ENCODE measurements at places on chromosomes 6 and 20.

DNA sequence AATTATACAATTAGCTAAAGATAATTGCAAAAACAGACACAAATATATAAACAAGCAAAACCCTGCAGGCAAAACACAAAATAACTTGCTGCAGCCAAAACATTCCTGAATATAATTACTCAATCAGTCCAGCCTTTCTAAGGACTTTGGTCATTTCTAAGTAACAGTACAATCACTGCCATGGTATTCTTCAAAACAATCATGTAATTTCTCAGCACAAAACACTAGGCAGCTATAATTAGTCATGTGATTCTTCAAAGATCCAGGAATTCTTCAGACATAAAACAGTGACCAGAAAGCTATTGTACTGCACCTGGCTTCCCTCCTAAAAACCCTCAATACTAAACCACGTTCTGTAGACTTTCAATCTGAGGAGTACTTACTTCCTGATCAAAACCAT, 881.1 kb downstream of the EPHA7 start:
- no peak for DNase-seq

- DNase-seq: no peak
These were observed 278.7 kb upstream of the RNF217 start for GRCh38 chr6:124683507-124683906.

DNA sequence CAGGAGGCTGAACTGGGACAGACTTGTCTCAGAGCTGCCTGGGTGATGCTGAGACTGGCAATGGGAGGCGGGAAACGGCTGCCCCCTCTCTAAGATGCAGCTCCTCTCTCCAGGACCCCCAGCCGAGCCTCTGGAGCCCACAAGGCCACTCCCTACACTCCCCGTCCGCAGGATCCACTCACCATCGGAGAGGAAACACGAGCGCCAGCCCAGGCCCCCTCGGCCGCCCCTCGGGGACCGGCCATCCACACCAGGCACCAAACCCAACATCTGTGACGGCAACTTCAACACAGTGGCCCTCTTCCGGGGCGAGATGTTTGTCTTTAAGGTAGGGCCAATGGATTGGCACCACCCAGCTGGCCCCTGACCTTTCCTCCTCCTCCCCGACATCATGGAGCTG, 10.8 kb downstream of the MMP24OS start:
- no peak for DNase-seq

DNA sequence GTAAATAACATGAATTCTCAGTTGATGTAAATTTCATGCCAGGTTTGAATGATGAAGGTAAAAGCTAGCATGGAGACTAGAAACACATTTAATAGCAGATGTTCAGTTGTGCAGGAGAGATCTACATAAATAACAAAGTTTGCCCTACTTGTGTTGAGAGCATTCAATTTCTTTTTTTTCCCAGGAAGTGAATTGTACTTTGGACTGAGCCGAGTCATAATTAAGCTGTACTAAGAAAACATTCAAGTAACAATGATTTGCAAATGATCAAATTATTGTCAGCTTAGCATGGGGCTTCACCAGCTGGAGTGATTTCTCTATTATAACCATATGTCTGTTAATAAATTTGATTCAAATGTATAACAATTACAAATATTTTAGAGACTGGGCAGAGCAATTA, 893.5 kb upstream of the MAP3K7 start:
- DNase-seq: no peak

DNA sequence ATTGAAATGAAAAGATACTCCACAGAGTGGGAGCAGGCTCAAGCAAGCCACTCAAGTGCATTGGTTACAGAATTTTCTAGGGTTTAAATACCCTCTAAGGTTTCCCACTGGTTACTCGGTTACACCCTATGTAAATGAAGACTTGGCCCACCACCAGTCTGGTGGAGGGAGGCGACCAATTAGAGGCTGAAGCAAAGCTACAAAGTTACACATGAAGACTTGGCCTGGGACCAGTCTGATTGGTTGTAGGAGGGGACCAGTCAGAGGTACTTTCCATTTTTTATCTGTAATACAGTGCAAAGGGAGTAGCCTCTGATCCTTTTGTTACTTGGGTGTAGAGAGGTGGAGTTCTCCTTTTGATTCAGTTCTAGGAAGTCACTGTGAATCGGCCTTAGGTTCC, 7.6 kb downstream of the SRSF12 start:
- no peak for DNase-seq

GRCh38 chr6:6915219-6915618, 192.5 kb upstream of the RREB1 start:
- no peak for DNase-seq

DNA sequence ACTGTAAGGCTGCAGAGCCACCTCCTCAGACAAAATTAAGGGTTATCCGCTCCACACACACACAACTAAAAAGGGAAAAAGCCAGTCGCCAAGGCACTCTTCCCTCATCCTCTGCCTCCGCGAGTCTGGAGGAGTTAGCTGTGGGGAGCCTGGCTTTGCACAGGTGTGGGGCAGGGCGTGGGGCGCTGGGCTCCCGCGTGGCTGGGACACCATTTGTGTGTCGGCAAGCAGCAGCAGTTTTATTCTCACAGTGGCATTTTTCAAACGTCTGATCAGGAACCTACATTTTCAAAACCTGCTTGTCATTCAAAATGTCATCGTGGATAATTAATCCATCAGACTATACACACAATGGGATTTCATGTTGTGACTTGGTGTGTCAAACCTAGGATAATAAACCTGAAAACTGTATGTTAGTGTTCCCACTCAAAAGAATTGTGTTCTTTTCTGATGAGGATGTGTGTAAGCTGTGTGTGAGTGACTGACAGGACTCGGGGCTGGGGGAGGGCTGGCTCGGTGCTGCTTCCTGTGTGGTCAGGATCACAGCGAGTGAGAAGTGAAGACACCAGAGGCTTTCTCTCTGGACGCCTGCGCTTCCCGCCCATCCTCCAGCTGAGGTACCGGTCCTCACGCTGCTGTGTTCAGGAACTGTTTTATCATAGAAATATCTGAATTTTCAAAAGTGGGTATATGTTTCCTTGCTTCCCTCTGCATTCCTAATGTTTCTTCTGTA, 83.1 kb downstream of the IRF4 start:
- peak; percentile 67 for DNase-seq

DNA sequence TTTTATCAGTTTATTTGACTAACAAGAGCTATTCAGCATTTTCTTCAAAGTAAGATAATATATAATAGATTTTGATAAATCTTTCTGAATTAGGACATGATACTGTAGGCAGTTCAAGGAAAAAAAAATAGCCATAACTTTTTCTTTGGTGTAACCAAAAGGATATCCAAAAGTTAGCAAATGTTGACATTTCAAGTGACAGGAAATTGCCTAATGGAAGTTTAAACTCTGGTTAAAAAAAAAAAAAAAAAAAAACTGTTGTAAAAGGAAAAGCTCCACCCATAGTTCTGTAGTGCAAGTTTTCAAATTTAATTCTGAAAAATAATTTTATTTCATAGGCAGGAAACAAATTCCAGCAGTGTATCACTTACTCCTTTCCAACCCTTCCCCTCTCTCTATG, 18.8 kb downstream of the HEBP2 start:
- DNase-seq: no peak

GRCh38 chr6:107021446-107022185, 6.4 kb upstream of the MTRES1 start:
- DNase-seq: no peak

DNA sequence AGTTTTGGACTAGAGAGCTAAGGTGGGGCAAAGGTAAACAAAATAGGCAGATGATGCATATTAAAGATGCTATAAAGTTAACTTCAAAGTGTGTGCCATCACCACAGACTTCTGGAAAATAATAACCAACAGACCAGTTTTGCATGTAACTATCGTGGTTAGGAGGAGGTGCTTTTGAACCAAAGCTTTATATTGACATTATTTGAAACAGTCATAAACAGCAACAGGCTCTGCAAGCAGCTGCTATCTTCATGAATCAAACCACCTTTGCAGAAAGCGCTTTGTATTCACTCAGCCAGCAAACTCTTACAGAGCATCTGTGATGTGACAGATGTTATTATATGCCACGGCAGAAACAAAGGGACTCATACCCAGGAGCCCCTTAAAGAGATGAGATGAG, 81.9 kb downstream of the CRYBG1 start:
- DNase-seq: no peak

DNA sequence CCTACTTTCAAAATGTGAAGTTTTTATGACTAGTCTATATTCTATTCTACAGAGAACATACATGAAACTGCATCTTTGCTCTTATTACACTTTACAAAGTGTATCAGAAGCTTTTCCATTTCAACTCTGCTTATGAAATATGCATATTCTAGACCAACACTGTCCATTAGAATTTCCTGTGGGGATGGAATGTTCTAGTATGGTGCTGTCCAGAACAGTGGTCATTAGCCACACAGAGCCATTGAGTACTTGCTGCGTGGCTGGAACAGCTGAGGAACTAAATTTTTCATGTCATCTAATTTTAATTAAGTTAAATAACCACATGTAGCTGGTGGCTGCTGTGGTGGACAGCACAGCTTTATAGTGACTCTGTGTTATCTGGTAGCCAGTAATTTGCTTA, 105.9 kb upstream of the PDE10A start:
- no peak for DNase-seq

- DNase-seq: no peak
These were observed 110.2 kb downstream of the NKAIN2 start for GRCh38 chr6:123913863-123914262.

- DNase-seq: no peak
These were observed 83.3 kb upstream of the ID4 start for GRCh38 chr6:19753826-19754225.

DNA sequence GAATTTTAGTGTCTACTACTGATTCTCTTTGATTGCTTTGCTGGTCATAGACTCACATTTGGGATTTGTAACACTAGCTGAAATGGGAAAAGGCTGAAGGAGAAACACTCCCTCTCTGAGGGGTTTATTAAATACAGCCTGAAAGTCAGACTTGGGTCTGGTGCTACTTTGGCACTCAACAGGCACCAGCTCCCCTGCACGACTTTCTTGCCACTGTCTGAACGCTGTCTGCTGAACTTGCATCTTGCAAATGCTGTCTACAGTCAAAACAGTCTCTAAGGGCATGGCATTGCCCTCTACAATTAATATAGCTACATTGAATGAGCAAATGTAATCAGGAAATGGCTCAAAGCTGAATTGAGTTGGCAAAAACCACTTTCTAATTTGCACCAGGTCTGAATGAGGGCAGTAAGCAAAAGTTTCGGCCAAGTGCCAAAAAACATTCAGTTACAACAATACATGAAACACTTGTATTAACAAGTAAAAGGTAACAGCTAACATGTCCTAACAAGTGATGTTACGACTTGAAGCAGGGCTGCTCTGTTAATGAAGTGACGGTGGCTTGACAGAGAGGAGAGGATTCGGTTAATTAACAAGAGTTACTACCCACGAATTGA, 119.5 kb downstream of the FOXC1 start:
- DNase-seq: no peak

DNA sequence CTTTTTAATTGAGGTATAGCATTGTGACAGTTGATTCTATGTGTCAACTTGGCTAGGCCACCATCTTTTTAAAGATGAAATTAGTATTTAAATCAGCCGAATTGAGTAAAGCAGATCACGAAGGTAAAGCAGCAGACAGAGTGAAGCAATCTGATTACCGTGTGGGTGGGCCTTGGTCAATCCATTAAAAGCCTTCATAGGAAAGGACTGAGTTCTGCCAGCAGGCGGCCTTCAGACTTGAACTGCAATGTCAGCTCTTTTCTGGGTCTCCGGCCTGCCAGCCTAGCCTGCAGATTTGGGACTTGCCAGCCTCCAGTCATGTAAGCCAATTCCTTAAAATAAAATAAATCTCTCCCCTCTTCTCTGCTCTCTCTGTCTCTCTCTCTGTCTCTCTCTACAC, 22.4 kb upstream of the TGM2 start:
- DNase-seq: no peak

- no peak for DNase-seq
These were observed 2.9 kb downstream of the SLC35B2 start for GRCh38 chr6:44254191-44255104.

DNA sequence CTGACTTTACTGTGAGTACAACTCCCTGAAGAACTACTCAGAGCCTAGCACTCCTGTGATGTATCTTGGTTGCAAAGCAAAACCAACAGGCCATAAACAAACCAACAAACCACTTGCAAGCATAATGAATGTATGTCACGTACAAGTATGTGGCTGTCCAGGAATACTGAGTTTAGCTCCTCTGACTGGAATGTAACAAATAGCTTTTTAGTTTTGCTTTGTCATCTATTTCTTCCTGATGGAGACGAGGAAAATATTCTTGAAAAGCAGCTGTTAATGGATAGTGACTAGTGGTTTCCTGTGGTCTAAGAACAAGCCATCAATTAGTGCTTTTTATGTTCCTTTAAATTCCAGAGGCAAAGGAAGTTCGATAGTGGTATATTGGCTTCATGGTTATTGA, 101.9 kb upstream of the LY86 start:
- no peak for DNase-seq

DNA sequence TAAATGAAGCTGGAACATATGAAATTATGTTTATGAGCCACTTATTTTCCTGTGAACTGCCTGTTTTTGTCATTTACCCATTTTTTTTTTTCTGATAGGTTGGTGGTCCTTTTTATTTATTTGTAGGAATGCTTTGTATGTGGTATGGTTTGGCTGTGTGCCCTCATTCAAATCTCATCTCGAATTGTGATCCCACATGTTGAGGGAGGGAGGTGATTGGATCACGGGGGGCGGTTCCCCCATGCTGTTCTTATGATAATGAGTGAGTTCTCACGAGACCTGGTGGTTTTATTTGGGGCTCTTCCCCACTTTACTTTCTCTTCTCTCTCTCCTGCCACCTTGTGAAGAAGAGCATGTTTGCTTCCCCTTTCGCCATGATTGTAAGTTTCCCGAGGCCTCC, 77.3 kb downstream of the CDH26 start:
- DNase-seq: no peak

DNA sequence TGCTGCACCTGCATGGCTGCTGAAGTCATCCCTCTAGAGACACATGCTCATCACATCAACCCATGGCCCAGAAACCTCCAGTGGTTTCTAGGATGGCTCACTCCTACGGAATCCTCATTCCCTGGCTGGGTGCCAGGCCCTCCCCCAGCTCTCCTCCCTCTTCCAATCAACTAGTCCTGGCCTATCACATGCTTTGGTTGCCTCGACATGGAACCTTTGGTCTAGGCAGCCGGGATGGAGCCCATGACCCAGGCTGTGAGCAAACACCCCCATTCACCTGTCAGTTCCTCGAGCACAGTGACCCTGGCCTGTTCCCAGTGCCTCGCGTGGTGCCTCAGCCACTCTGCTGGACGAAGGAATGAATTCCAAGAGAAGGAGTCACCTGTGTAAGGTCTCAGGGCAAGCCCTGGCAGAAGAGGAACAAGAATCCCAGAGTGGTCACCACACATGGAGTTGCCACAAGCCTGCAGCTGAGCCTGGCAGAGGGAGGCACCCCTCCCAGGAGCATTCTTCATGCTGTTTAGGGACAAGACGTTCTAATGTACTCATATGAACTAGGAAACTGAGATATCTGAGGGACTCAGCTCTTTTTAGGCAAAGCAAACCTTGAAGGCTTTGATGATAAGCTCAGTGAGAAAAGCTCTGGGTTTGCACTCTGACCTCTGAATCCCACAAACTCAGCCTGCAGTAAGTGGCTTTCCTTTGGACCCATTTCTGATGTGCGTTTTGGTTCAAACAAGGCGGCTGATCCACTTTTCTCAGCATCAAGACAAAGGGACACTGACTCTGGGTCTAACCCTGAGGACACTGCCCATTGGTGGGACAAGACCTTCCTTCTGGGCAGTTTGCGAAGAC, 40.2 kb downstream of the PPP1R3G start:
- no peak for DNase-seq

- DNase-seq: no peak
These were observed 95.9 kb upstream of the SSTR4 start for GRCh38 chr20:22939181-22939580.
